Thoracic aorta (tissue), 2 donors: ENCODE measurements at places on chromosomes 3 and 15. TPM values are rescaled to one million over a fixed set of nuclear protein-coding genes. Genes with fewer than 3 reads are reported as not detected.

ABTB1 gene
- 78.7 TPM for total RNA-seq

- no peaks in the 10 kb centered on the region for H3K27me3 ChIP-seq
- H3K36me3 ChIP-seq = no peaks in the 10 kb centered on the region
- no peak for DNase-seq
- no peak overlapping the region for H3K27ac ChIP-seq
- no peak overlapping the region for H3K4me3 ChIP-seq
These were observed 676.0 kb downstream of the GRM7 start for GRCh38 chr3:7536921-7537320.

IL20RB gene
- total RNA-seq = 1.6 TPM

DNA sequence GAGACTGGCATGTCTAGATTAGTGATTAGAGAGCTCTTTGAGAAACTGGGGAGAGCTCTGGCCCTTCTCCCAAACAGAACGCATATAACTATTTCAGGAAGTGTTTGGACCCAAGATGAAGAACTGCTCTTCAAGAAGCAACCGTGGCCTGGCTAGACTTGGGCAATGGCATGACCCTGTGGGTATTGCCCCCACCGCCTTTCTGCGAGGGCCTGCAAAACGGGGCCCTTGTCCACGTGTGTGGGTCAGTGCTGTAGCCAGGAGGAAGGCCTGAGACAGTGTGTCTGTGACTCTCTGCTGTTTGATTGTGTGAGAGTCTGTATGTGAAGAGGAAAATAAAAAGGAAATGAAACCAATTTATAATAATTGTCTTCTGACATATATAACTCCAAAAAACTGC, 42.5 kb downstream of the EEFSEC start:
- DNase-seq = no peak
- no peaks in the 10 kb centered on the region for H3K27me3 ChIP-seq
- peaks cover 28% of the 10 kb centered on the region for H3K4me1 ChIP-seq
- H3K4me3 ChIP-seq = no peak overlapping the region
- no peak overlapping the region for H3K27ac ChIP-seq

GRCh38 chr3:100419406-100419805, 18.1 kb downstream of the LNP1 start:
- H3K36me3 ChIP-seq = no peaks in the 10 kb centered on the region
- no peaks in the 10 kb centered on the region for H3K27me3 ChIP-seq
- no peaks in the 10 kb centered on the region for H3K4me1 ChIP-seq
- no peak for DNase-seq

- H3K27ac ChIP-seq = peak overlapping the region; percentile 93
- no peaks in the 10 kb centered on the region for H3K36me3 ChIP-seq
- no peak for DNase-seq
- H3K4me3 ChIP-seq = peak overlapping the region; percentile 99
- no peaks in the 10 kb centered on the region for H3K27me3 ChIP-seq
- peaks cover 35% of the 10 kb centered on the region for H3K4me1 ChIP-seq
These were observed 828 bp downstream of the U2SURP start for GRCh38 chr3:143002083-143002712.

DNA sequence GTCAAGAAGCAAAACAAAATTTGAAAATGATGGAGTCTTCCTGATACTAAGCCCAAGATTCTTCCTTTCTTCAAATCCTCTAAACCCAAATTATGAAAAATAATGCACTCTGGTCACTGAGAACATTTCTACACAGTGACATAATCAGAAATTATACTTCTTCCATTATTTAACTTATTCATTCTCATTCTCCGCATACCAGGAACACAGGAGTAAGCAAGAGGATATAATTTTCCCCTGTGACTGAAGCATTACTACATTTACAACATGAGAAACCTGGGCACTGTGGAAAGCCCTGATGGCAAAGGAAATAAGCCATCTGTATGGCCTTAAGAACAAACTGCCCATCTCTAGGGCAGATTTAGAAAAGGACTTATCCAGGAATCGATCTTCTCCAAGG, 47.0 kb downstream of the EXD1 start:
- no peaks in the 10 kb centered on the region for H3K4me1 ChIP-seq
- H3K4me3 ChIP-seq = no peak overlapping the region
- no peak for DNase-seq
- no peak overlapping the region for H3K27ac ChIP-seq

LYZL4 gene
- total RNA-seq = not detected

- H3K36me3 ChIP-seq = no peaks in the 10 kb centered on the region
- DNase-seq = no peak
- no peak overlapping the region for H3K4me3 ChIP-seq
- no peak overlapping the region for H3K27ac ChIP-seq
- no peaks in the 10 kb centered on the region for H3K27me3 ChIP-seq
These were observed 4.8 kb downstream of the RBPMS2 start for GRCh38 chr15:64770626-64771025.

GRCh38 chr3:184405075-184406030, 25.5 kb downstream of the CHRD start:
- H3K27me3 ChIP-seq = no peaks in the 10 kb centered on the region
- H3K27ac ChIP-seq = no peak overlapping the region
- no peaks in the 10 kb centered on the region for H3K4me1 ChIP-seq
- H3K36me3 ChIP-seq = no peaks in the 10 kb centered on the region
- no peak overlapping the region for H3K4me3 ChIP-seq
